ENCODE measurements at places on chromosomes 13 and 19.
A peak's percentile ranks its signal among the peaks of the same experiment; 100 is the strongest.

DNA sequence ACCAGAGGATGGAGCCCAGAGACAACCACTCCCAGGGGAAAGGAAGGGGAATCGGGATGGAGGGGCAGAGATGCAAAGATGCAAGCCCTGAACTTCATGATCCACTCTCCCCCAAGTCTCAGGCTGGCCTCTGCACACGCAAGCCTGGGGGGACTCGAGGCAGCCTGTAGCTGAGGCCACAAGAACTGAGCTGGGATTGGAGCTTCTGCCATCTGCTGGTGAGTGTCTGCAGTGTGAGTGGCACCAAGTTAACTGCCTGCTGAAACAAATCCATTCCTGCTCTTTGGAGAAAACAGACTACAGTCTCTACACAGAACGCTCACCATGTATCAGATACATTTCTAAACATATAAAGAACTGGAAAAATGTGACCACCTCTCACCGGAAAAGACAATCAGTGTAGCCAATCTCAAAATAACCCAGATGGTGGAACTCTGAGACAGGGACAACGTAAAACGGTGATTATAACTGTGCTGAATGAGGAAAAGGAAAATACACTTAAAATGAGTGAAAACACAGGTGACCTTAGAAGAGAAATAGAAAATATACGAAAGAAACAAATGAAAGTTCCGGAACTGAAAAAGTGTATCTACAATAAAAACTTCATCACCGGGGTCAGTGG, 62.1 kb downstream of the KLF2 start:
- no peak for DNase-seq

- no peak for DNase-seq
These were observed 913.2 kb downstream of the DIAPH3 start for GRCh38 chr13:59250336-59251189.

DNA sequence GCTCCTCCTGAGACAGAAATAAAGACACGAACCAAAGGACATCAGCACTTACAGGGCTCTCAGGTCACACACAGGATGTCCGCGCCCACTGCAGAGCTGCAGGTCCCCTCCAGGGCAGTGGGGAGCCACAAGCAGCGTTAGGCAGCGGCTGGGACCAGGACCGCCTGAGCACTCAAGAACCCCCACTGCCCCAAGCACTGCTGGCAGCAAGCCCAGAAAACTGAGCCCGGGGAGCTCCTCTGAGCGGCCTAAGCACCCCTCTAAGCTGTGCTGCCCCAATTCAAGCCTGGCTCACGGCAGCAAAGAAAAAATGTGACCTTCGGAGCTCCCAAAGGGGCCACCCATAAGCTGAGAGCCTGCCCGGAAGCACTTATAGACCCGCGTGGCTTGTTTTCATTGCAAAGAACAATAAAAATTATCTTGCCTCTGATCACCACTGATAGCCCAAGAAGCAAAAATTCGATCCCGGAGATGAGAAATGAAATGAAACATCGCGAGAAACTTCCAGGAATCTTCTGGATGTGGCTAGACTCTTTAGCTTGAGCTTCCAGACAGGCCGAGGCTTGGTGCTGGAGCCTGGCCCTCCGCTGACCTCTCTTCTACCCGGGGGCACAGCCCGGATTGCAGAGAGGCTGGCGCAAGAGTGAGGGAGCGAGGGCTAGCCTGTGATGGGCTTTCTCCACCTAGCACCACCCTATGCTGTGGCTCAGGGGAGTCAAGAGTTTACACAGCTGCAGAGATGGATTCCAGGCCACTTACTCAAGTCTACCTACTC, 6.3 kb downstream of the DPP9 start:
- no peak for DNase-seq

DNA sequence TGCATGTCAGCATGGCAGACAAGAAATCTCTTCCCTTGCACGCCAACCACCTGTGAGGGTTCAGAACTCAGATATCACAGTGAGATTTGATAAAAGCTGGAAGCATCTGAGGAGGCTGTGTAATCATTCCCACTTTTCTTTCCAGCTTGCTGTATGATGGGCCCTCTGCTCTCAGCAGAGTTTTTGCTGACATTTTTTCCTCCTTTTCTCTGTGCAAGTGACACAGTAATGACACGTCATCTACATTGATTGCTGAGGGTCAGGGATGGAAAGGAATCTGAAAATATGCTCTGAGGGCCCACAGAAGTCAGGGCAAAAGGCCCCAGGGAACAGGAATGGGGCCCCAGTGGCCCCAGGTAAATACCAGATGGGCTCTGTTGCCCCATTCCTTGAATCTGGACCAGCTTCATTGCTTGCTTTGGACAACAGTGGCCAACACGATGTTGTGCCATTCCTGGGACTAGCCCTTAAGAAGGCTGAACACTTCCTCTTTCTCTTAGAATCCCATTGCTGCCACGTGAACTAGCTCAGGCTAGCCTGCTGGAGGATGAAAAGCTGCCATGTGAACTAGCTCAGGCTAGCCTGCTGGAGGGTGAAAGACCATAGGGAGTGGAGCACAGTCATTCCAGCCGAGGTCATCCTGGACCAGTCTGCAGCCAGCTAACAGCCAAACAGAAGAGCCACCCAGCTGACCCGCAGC, 68.2 kb downstream of the CACNA1A start:
- no peak for DNase-seq

GRCh38 chr19:4914736-4915501, 5.6 kb downstream of the UHRF1 start:
- DNase-seq = peak; percentile 61

DNA sequence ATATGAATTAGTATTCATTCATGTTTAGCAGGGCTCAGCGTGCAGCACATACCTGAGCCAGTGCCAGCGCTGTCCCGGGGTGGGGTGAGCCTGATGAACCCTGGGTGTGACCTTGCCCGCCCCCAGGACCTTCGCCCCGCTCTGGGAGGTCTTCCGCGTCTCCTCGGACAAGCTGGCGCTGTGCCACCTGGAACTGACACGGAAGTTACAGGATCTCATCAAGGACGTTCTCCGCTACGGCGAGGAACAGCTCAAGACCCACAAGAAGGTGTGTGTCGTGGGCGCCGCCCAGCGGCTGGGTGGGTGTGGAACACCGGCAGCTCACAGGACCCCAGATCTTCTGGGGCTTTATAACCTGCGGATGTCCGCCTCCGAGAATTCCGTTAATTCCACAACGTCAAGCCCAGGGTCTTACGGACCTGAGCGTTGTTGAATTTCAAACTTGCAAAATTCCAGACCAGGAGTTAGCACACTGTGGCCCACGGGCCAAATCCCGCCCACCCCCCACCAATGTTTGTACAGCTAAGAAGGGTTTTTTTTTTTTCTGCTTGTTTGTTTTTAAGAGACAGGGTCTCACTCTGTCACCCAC, 15.4 kb downstream of the FCHO1 start:
- DNase-seq = no peak

GRCh38 chr19:30155381-30156200, 213.6 kb downstream of the URI1 start:
- DNase-seq = no peak

GRCh38 chr13:32264407-32264806, 50.8 kb downstream of the ZAR1L start:
- DNase-seq = no peak

DNA sequence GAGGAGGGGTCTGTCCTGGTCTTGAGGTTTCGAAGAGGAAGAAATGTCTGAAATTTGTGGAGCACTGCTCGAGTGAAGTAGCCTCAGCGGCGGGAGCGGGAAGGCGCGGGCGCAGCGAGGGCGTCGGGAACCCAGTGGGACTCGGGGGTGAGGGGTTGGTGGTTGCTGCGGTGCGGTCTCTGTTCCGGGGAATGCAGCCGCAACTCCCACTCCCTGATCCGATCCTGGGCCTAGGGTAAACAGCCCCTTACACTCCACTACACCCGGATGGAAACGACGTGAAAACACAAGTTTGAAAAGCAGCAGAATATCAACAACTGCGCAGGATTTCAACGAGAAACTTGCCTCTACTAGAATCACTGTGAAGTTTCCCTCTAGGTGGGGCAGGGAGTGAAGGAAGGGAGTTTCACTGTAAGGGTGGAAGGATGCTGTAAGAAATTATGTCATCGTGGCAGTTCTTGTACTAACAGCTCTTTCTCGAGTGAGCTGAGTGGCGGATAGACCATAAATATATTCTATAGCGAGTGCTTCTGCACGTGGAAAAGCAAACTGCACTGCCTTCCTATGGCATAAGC, 2.0 kb upstream of the KLF12 start:
- peak; percentile 22 for DNase-seq

DNA sequence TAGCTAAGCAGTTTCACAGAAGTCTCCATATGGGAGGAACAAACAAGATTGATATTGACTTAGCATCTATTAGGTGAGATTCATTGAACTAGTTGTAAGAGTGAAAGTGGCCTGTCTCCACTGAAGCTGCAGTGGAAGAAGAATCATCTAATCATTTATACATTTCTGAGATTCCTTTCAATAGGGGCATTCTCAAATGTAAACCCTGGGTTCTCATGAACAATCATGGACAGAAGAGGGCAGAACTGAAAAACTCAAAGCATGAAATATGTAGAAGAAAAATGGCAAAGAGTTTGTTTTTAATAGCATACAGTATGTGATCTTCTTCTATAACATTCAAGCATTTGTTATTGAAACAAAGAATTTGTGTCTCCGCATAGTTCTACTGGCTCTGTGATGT, 17.6 kb upstream of the POSTN start:
- DNase-seq = no peak

DNA sequence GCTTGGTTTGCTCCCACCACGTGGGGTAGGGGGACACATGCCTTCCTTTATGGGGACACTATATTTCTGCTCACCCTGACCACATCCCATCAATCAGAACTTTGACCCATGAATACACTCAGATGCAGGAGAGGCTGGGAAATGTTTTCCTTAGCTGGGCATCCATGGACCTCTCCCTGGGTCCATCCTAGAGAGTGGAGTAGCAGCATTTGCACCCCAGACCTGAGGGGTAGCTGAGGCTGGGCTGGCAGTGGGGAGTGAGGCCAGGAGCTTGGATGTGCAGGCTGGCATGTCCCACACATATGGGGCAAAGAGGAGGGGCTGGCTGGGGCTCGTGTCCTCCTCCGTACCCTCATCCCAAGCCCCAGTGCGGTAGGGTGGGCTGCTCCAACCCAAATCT, 152.8 kb downstream of the TM9SF2 start:
- DNase-seq = no peak

DNA sequence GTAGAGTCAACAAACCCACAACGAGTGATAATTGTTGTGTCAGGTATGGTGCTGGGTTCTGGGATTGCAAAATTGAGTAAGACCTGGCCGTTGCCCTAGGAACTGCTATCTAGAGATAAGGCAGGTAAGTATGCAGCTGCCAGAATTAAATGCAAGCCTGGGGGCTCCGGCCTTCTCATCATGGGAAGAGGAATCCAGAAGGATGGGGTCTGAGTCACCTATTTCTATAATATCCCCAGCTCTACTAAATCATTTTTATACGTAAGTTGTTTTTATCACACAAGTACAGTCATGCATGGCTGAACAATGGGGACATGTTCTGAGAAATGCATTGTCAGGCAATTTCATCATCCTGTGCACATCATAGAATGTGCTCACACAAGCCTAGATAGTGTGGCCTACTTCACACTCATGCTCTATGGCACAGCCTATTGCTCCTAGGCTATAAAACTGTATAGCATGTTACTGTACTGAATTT, 203.0 kb downstream of the KLF5 start:
- no peak for DNase-seq

DNA sequence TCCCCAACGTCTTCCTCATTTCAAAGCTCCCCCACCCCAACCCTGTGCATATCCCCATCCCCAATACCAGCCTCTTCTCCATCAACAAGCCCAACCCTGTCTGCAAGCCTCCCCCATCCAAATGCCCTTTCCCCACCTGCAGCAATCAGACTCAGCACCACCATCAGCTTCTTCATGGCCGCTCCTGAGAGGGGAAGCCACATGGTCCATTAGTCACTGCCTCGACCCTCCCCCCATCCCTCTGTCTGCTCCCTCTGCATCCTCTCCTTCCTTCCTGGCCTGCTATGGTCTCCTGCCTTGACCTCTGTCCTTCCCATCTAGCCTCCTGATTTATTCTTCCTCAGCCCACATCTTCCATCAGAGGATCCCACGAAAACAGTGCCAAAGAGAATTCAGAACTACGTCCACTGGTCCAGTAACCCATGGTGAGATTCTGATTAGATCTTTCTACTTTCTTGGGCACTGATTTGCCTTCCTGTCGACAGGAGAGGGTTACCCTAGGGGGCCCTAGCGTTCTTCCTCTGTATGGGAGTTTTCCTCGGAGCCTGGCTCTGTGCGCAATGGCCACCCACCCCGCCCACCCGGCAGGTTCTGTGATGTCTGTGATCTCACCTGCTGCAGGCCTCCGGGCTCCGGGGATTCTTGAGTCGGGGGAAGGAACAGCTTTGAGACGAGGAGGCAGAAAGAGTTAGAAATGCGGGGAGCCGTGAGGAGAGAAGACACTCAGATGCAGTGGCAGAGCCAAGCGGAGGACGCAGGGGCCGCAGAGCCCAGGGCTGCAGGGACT, 1.3 kb downstream of the KLK6 start:
- DNase-seq = no peak

GRCh38 chr13:29239653-29240525, 355.6 kb downstream of the SLC7A1 start:
- DNase-seq = no peak

DNA sequence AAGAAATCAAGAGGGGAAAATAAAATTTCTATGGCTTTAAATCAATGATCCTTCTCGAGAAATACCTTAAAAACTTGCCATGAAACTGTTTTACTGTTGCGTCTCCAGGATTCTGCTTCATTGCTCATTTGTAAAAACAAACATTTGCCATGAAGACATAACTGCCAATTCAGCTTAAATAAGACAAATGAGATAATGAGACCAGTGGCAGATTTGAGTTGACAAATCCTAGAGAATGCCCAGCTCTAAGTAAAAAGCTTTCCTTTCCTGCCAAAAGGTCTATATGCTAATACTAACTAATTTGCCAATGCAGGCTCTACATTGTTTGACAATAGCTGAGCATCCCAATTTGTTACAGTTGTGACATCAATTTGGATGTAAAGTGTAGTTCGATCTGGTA, 400.5 kb upstream of the PCDH9 start:
- DNase-seq = no peak

DNA sequence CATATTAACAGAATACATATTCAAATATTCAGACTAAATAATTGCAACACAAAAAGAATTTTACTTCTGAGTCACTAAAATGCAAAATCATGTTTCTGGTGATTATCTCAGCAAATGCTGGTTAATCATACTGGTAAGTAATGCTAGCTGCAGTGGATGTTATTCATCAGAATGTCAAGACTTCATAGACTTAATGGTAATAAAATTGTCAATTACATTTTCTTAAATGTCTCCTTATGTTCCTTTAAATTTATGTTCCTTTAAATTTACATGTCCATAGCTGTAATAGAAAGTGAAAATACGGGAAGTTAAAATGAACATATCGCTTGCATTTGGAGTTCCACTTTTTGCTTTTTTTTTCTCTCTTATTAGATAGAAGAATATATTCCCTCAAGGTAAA, 853.0 kb downstream of the SLITRK6 start:
- DNase-seq = no peak

GRCh38 chr13:76711550-76712182, 174.5 kb downstream of the KCTD12 start:
- no peak for DNase-seq

- DNase-seq = no peak
These were observed 17.7 kb downstream of the RFX2 start for GRCh38 chr19:6092329-6093286.

Measured in stimulated activated CD4-positive, alpha-beta T cell treated with anti-CD3 and anti-CD28 coated beads, Interleukin-12 subunit alpha, Interleukin-12 subunit beta, amount 100 ng/mL, for 4 hours (primary cell).